Central memory CD8-positive, alpha-beta T cell (primary cell): ENCODE measurements at places on chromosomes 7 and 10.

- H3K27ac ChIP-seq: no peak overlapping the region
- H3K4me1 ChIP-seq: no peaks in the 10 kb centered on the region
- peaks cover 22% of the 10 kb centered on the region for H3K36me3 ChIP-seq
Measured at GRCh38 chr10:121788717-121789116, 139.1 kb downstream of the ATE1 start.

DNA sequence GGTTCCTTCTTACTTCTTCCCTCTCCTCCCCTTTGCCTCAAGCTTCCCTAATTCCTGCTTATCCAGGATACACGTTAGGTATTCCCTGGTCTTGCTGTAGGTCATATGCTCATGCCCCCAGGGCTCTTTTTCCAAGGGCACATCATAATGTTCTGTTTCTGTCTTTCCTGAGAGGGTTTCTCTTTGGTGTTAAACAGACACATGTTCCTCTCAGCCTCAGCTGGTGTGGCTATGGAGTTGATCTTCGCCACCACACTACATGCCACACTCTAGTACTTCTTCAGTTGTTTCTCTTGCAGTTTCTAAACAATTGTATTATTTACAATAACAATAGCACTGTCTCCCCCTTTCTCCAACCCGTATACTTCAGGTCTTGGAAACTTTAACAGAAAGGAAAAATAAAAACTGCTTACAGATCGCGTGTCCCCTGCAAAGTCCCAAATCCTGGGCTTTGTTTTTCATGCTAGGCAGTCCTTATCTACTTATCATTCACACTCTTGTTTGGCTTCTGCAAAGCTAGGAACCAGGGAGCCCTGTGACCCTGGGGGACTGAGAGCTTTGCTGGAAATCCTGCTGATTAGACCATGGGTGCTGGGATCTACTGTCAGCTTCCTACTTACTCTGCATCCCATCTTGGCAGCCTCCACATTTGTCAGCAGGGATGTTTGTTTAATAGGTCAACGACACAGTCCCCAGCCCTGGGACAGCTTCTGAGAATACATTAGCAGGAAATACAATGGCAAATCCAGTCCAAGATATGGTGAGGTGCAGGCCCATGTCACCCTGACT is 193.9 kb upstream of the BMPER start:
- no peak overlapping the region for H3K4me3 ChIP-seq
- H3K4me1 ChIP-seq: peaks cover 10% of the 10 kb centered on the region
- no peak for DNase-seq
- no peaks in the 10 kb centered on the region for H3K27me3 ChIP-seq
- peaks cover 2% of the 10 kb centered on the region for H3K36me3 ChIP-seq
- no peak overlapping the region for H3K27ac ChIP-seq

DNA sequence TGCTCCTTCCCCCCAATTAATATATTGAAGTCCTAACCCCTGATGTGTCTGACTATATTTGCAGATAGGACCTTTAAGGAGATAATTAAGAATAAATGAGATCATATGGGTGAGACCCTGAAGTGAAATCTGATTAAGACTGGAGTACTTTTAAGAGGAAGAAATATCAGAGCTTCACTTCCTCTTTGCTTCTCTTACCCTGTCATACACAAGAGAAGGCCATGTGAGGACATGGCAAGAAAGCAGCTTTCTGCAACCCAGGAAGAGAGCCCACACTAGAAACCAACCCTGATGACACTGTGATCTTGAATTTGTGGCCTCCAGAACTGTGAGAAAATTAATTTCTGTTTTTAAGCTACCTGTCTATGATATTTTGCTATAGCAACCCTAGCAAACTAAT is 44.2 kb downstream of the JMJD1C start:
- H3K4me1 ChIP-seq: peaks cover 20% of the 10 kb centered on the region
- no peak for DNase-seq
- no peaks in the 10 kb centered on the region for H3K36me3 ChIP-seq
- peak overlapping the region; percentile 27 for H3K4me3 ChIP-seq
- no peaks in the 10 kb centered on the region for H3K27me3 ChIP-seq
- H3K27ac ChIP-seq: peak overlapping the region; percentile 89

- H3K4me3 ChIP-seq: no peak overlapping the region
- no peaks in the 10 kb centered on the region for H3K27me3 ChIP-seq
- H3K4me1 ChIP-seq: no peaks in the 10 kb centered on the region
Measured at GRCh38 chr10:64762861-64763260, 1241.7 kb downstream of the REEP3 start.

DNA sequence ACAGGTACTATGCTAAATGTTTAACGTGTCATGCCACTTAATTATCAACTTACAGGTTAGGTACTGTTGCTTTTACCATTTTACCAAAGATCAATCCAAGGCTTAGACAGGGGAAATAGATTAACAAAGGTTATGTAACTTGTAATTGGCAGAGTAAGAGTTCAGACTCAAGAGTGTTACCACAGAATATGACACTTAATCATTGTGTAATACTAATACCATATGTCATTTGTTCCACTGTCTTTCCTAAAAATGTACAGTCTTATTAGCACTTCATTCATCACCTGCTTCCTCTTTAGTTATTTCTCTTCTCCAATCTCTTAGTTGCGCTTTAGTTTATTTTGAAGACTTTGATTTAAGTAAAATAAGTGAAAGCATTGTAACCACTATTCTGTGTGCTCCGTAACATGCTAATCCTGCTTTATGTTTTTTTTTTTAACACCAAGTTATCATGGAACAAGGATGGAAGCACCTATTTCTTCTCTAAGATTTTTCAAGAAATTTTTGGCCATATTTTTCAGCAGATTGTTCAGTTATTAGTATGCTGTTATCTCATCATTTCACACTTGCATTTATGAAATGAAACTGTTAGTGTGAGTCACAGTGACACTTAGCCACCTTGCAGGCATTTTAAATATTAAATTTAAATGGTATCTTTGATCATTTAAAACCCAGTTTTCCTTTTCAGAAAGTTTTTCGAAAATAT is 197.3 kb downstream of the PHF14 start:
- H3K4me3 ChIP-seq: no peak overlapping the region
- no peaks in the 10 kb centered on the region for H3K27me3 ChIP-seq

DNA sequence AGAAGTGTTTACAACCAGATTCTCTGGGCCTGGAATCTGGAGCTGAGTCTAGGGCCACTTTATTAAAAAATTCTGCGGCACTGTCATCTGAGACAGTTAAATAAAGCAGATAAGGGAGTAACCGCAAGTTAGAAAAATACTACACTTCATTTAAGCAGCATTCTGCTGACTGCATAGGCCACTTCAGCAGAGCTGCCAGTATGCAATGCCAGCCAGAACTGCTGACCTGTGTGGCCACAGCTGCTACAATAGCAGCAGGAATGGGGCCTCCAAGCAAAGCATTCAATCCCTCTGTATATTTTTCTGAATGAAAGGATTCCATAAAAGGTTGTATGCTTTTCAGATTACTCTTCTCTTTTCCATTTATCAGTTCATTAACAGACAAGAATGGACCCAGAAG is 136.0 kb downstream of the COL28A1 start:
- H3K27ac ChIP-seq: no peak overlapping the region
- H3K36me3 ChIP-seq: peaks cover 2% of the 10 kb centered on the region
- H3K4me1 ChIP-seq: no peaks in the 10 kb centered on the region
- no peak for DNase-seq
- H3K4me3 ChIP-seq: no peak overlapping the region
